NCI-H1417 treated with DMSO at 0.1 percent for 48 hours (cell line): ENCODE measurements at places on chromosomes 5 and 9.

DNA sequence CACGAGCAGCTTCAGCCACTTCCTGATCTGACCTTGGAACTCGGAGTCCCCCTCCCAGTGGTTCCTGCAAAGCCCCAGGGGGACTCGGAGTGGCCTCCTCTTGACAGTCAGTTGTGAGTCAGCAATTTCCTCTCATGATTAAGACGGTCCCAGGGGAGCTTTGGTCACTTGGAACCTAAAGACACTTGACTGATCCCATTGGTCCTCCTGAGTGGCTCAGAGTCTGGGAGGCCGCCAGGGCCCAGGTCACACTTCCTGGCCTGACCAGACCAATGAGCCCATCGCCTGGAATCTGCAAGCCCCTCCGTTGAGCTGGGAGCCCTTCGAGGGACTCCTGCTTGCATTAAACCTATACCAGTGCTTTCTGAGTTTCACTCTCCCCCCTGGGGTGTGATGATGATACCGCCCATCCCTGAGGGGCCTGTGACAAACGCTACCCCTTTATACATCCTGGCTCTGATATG is 29.1 kb downstream of the TSPAN17 start:
- no peak for DNase-seq

- DNase-seq: no peak
Measured at GRCh38 chr9:19901586-19901985, 112.7 kb upstream of the SLC24A2 start.

- no peak for DNase-seq
Measured at GRCh38 chr5:177122566-177122965, 11.0 kb upstream of the NSD1 start.

- DNase-seq: no peak
Measured at GRCh38 chr5:137995077-137995748, 37.7 kb downstream of the FAM13B start.

DNA sequence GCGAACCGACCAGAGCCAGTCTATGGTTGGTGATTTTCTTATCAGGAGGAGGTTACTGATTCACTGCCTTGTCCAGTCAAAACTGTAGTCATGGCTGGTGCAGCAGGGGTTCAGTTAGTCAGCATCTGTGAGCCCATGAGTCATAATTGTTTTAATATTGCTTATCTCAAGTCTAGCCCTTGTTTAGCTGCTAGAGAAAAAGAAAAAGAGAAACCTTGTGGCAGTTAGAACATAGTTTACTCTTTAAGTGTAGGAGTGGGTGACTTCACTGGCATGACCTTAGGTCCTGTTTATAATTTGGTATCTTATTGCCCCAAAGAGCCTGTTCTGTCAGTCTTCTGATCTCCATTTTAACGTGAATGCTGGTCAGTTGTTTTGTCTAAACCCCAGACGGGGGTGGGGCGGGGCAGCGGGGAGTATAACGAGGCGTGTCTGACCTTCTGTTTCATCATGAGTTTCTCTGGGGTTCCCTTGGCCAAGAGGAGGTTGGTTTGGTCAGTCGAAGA is 76.9 kb upstream of the NFIL3 start:
- DNase-seq: no peak

- DNase-seq: no peak
Measured at GRCh38 chr9:14418941-14419937, 105.3 kb upstream of the NFIB start.

DNA sequence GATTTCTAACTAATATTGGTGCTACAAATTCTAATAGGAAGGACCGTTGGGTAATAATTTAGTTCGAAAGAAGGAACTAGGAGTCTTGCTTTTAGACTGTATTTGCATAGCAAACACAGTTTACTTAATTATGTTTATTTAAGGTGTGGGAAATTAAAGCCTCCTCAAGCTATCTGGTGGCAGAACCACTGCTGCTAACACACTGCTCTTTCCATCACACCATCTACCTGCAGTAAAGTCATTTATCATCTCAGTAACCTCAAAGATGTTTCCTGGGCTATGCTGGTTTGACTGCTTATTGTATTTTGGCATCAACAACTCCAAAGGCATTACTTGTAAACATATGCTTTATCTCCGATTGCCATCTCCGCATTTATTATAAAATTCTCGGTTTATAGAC is 114.3 kb downstream of the DEPDC1B start:
- no peak for DNase-seq

GRCh38 chr5:32343058-32343672 is 30.4 kb upstream of the MTMR12 start:
- no peak for DNase-seq

GRCh38 chr5:138179277-138179857 is 455 bp downstream of the KIF20A start:
- no peak for DNase-seq

- no peak for DNase-seq
Measured at GRCh38 chr9:87269296-87270176, 228.1 kb upstream of the DAPK1 start.

DNA sequence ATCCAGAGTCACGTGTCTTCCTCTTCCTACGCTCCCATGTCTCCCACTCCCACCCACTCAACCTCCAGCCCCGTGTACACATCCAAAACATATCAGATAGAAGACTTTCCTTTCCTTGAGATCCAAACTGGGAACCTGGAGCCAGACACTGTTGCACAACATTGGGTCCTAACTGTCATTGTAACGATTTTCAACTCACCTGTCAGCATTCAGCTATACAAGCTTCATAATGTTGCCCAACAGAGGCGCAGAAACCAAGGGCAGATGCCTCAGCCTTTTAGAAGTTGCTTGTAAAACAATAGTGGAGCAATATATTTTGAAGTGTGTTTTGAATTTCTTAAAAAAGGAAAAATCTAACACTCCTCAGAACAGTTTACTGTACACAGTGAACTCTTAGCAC is 84.9 kb upstream of the GLIS3 start:
- no peak for DNase-seq

DNA sequence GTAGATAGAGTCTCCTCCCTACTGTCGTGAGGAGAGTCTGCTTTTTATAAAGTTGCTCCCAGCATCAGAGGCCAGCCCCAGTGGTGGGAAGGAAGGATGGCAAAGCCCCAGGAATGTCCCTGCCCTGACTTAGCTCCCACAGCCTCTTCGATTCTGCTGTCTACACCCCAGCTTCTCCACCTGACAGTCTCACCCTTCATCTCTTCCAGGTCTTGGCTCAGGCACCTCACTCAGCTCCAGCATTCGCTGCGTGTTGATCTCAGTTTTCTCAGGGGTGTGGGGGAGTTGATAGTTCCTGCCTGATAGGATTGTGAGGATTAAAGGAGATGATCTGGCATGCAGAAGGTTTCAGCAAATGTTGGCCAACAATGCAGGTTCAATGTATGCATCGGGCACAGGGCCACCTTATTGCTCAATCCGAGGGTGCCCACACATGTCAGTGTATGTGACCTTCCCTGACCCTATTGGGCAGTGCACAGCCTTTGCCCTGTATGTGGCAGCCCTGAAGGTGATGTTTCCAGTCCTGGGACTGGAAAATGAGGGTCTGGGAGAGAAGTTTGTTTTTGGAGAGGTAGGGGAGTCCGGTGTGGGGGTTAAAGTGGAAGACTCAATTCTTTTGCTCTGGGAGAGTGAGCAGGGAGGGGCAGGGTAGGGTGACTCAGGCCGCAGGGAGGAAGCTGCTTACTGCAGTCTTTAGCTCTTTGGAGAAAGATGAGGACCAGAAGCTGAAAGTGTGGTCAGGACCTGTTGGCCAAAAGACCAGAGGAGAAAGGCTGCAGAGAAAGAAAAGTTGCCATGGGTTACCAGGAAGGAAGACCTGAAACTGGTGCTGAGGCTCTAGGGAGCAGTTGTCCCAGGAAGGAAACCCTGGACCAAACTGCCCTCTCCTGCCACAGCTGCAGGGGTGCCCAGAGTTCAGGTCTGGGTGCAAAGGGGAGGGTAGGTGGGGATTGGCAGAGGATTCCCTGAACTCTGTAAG is 153.2 kb downstream of the MACROH2A1 start:
- no peak for DNase-seq
